ENCODE measurements at places on chromosomes 5 and 9.

- DNase-seq = peak; percentile 55
Measured at GRCh38 chr9:36486933-36487481, 85.7 kb upstream of the MELK start.

DNA sequence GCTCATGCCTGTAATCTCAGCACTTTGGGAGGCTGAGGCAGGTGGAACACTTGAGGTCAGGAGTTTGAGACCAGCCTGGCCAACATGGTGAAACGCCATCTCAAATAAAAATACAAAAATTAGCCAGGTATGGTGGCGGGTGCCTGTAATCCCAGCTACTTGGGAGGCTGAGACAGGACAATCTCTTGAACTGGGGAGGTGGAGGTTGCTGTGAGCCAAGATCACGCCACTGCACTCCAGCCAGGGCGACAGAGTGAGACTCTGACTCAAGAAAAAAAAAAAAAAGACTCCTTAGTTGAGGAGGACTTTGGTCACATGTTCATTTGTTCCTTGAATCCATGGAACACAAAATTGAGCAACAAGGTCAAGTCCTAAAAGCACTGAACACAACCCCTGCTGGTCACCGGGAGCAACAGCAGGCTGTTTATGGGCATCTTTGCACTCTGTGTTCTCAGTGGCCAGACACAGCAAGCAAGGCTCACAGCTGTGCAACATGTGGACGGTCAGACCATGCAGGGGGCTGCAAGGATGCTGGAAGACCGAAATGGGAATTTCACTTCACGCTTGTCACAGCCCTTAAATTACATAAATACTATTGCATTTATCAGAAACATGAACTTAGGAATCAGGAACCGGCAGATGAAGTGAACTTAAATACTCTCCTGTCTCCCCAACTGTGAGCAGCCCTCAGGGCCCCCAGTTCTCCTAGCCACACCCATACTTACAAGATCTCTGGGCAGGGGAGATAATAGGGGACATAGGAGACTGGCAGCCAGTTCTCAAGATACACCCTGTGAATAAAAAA is 2.8 kb downstream of the GBGT1 start:
- peak; percentile 39 for DNase-seq

DNA sequence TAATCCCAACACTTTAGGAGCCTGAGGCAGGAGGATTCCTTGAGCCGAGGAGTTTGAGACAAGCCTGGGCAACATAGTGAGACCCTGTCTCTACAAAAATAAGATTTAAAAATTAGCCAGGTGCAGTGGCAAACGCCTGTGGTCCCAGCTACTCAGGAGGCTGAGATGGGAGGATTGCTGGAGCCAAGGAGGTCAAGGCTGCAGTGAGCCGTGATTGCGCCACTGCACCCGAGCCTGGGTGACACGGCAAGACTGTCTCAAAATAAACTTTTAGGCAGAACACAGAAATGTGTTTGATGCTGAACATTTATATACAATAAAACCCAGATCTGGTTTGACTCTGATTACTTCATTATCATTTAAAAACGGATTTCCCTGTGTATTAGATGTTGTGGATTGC is 4.9 kb downstream of the ENTR1 start:
- no peak for DNase-seq

DNA sequence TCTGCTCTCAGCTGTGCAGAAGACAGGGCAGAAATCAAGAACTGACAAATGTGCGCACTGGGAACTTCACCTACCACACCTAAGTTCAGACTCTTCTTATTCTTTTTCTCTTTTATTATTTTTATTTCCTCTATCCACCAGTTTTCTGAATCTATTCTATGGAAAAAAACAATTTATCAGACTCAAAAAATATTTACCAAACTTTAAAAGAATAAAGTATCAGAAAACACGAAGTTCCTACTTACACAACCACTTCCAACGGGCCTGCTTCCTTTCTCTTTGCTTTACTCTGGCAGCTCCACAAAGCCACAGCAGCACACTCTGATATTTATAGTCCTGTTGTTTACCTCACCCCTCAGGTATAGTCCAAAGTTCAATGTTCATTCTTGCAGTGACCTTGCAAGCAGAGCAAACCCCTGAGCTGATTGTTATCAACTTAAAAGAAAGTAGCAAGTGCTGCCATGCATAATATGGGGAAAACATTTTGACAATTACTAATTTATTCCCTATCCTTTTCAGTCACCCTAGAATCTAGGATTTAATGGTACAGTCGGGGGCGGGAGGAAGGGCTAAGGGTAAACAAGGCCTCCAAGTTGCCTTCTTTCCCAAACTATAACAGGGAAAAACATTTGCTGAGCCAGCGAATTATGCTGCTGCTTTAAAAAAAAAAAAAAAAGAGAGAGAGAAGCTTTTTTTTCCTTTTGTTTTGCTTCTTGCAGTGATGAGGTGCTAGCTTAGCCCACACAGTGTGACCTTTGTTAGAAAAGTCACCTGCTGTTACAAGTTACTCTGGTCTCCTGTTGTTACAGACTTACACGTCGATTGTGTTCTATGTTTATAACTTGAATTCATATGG is at the start of gene SELENOP:
Gene SELENOP, minus strand, starts transcription at position 302 of the 856 bp plus-strand sequence. CDS start 3,539 bp downstream, outside the sequence.
- DNase-seq = no peak

GRCh38 chr9:92484563-92484962 is 2.3 kb upstream of the ASPN start:
- no peak for DNase-seq

DNA sequence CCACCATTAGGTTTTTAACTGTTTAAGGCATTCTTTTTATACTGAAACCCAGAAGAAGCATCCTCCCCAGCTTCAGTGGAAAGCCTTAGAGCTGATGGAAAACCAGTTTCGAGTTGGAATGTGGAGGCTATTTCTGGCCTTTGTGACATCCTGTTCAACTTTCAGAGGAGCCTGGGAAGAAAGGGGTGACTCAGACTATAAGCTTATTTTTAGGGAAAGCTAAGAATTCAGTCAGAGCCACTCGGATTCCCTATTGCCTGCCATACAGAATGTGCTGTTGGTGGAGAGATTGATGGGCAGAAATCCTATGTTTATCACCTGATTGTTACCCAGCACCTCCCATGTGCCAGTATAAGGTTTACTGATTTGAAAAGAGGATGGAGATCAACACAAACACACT is 19.8 kb downstream of the PALM2AKAP2 start:
- DNase-seq = no peak

DNA sequence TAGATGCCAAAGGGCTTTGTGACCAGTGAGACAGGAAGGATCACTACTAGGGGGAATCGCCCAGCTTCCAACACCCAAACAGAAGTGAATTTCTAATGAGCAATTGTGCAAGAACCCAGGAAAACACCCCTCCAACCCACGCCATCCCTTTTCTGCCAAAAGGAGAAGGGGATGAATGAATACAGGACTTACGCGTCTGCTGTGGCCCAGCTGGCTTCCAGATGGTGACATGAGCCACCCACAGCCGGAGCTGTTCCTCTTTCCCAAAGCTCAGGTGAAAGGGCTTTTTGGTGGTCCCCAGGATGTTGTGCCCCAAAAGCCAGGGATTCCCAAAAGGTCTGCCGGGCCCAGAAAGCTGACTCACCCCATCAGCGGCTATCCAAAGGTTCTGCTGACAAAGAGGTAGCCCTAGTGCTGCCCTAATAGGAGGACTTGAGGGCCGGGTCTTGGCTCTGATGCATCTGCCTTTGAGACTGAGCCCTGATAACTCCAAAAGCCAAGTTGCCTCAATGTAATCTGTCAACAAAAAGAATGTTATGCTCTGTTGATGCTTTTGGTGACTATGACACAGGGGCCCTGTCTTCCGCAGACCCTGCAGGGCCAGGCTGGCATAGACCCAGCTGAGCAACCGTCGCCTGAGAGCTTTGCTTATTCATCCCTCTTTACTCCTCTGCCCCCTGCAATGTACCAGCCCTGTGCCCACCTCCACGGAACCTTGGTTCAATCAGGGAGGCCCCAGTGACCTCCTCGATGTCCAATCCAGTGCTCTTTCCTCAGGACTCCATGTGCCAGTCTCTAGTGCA is 14.5 kb downstream of the GSN start:
- no peak for DNase-seq

- DNase-seq = no peak
Measured at GRCh38 chr5:151295791-151296477, 7.6 kb downstream of the SLC36A3 start.

DNA sequence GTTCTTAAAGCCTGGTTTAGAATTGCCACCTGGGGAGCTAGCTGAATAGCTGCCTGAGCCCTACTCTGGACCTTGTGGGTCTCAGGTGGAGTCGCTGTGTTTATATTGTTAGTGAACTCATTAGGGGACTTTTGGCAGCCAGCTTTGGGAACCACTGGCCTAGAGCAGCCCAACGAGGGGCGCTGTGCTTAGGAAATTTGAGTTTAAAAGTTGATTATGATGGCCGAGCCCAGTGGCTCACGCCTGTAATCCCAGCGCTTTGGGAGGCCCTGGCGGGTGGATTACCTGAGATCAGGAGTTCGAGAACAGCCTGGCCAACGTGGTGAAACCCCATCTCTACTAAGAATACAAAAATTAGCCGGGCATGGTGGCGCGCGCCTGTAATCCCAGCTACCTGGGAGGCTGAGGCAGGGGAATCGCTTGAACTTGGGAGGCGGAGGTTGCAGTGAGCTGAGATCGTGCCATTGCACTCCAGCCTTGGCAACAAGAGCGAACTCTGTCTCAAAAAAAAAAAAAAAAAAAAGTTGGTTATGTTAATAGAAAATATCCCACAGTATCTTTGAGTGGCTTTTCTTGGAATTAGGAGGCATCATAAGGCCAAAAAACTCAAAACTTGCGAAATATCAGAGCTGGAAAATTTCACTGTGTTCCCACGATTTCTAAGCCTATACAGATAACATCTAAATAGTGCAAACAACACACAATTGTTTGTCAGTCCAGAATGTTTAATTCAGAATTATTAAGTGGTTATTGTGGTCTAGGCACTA is 809 bp downstream of the MCCC2 start:
- DNase-seq = peak; percentile 7

GRCh38 chr9:136837146-136837855 is 5.0 kb upstream of the AJM1 start:
- no peak for DNase-seq

- DNase-seq = no peak
Measured at GRCh38 chr9:127874301-127875221, 2.9 kb downstream of the AK1 start.

GRCh38 chr9:94554439-94555331 is at the start of gene PCAT7:
TSS of gene PCAT7 (plus strand) at chr9:94555083.
- peak; percentile 11 for DNase-seq

GRCh38 chr5:41858890-41859289 is 11.3 kb downstream of the OXCT1 start:
- DNase-seq = no peak

DNA sequence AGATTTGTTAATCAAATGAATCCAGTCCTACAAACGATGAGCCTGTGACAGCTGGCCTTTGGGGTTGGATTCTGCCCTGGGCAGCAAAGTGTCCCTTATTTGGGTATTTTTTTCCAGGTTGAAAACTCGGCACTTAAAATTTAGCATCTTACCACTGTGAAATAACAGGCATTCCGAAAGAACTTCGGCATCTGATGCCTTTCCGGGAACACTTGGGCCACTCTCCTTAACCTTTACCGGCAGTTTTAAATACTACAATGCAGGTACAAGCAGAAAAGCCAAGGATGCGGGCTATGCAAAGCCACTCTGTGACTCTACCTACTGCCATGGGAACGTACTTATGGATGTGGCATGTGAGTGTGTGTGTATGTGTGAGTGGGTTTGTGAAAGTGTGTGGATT is 1.0 kb upstream of the RASGRF2 start:
- no peak for DNase-seq

Data from stimulated activated CD4-positive, alpha-beta T cell treated with anti-CD3 and anti-CD28 coated beads, Interleukin-4, amount 100 ng/mL, for 1 hour (primary cell).